ENCODE measurements at places on chromosomes 2 and 18.
A peak's percentile ranks its signal among the peaks of the same experiment; 100 is the strongest.

DNA sequence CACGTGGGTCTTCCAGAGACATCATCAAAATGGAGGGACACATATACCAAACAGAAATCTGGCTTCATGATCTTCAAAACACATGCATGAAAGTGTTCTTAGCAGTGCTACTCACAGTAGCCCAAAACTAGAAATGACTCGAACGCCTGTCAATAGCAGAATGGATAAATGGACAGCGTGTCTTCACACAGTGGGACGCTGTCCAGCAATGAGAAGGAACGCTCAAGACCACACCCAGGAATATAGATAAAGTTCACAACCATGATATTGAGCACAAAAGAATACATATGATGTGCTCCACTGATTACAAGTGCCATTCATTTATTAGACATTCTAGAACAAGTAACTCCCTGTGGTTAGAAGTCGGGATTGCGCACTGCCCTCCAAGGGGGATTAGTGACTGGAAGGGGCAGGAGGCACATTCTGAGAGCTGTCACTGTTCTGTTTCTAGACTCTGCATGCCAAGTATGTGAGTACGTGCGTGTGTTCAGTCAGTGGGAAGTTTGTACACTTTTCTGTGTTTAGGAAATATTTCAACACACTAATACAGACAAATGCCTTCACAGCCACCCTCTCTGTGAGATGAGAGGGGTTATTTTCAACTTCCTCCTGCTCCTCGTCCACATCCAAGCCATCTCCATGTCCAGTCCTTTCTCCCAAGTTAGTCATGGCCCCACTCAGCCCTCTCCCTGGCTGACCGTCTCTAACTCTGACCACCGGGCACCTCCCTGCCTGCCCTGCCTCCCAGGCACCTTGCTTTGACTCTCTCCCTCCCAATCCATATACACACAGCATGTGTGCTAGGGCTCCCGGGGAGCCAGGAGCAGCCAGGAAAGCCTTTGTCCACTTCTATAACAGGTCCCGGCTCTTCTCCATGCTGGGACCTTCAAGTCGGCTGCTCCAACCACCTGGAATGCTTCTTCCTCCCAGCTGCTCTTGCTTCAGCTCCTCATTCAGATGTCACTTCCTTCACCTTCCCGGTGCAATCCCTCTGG is 26.9 kb upstream of the TNS1 start:
- DNase-seq, result no peak
- no peaks in the 10 kb centered on the region for H3K27me3 ChIP-seq
- H3K4me3 ChIP-seq, result no peak overlapping the region
- peaks cover 3% of the 10 kb centered on the region for H3K4me1 ChIP-seq
- H3K27ac ChIP-seq, result no peak overlapping the region
- H3K36me3 ChIP-seq, result no peaks in the 10 kb centered on the region

GRCh38 chr2:16238001-16238761 is 297.8 kb downstream of the MYCN start:
- H3K36me3 ChIP-seq, result no peaks in the 10 kb centered on the region
- H3K27ac ChIP-seq, result no peak overlapping the region
- no peak for DNase-seq
- H3K4me1 ChIP-seq, result no peaks in the 10 kb centered on the region

- DNase-seq, result no peak
- no peak overlapping the region for H3K27ac ChIP-seq
- H3K36me3 ChIP-seq, result no peaks in the 10 kb centered on the region
- no peak overlapping the region for H3K4me3 ChIP-seq
- H3K4me1 ChIP-seq, result no peaks in the 10 kb centered on the region
These were observed 234.1 kb downstream of the GLI2 start for GRCh38 chr2:120969613-120970355.

DNA sequence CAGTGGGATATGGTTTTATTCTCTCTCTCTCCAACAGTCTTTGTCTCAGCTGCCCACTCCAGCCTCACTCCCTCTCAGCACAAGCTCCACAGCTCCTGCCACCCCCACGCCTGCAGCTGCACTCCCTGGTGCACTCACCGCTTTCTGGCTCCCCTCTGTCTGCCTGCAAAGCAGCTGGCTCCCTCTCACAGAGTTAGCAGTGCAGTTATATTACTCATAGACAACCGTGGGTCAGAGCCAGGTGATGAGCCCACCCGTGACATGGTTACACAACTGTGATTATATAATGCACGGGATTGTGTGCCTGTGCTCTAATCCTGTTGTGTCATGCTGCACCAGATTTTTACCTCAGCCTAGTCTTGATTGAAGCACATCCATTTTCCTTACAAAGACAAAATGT is 276.9 kb upstream of the CHAC2 start:
- H3K27me3 ChIP-seq, result no peaks in the 10 kb centered on the region
- DNase-seq, result no peak
- no peak overlapping the region for H3K4me3 ChIP-seq
- no peaks in the 10 kb centered on the region for H3K4me1 ChIP-seq
- no peaks in the 10 kb centered on the region for H3K36me3 ChIP-seq

GRCh38 chr2:181646415-181646987 is 10.4 kb downstream of the CERKL start:
- no peak for DNase-seq
- no peak overlapping the region for H3K4me3 ChIP-seq
- H3K36me3 ChIP-seq, result no peaks in the 10 kb centered on the region
- H3K27me3 ChIP-seq, result no peaks in the 10 kb centered on the region
- H3K4me1 ChIP-seq, result no peaks in the 10 kb centered on the region

DNA sequence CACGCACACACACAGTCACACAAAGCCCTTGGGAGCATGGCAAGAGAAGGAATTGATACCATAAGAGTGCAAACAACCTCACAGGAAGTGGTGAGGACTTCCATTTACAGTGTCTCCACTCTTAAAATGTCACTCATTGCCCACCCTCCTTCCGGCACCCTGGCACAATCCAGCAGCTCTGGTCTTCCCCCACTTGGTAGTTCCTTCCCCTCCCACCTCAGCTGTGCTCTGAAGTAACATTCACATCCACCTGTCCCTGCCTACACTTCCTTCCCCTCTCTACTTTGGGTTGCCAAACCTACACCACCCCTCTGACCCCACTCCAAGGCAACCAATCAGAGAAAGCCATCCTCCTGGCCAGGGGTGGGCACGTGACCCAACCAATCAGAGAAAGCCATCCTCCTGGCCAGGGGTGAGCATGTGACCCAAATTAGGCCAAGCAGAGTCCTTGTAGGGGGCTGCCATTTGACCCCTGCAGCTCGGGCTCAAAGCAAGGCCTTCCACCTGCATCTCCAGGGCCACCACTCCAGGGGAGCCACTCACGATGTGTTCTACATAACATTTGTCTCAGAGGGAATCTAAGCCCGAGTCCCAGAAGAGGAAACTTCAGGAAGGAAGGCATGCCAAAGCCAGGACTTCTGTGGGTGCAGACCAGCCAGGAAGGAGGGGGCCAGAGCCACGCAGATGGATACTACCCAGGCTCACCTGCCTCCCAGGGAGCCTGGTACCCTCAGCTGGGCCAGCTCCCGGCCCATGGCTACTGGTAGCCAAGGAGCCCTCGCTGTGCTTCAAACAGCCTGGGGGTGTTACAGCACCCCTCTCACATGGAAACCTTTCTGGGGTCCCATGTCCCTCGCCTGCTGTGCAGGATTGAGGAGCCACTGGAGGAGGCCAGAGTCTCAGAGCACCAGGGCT is 21.2 kb downstream of the CYP26B1 start:
- H3K27ac ChIP-seq, result no peak overlapping the region
- H3K27me3 ChIP-seq, result no peaks in the 10 kb centered on the region
- no peak overlapping the region for H3K4me3 ChIP-seq
- H3K4me1 ChIP-seq, result no peaks in the 10 kb centered on the region

DNA sequence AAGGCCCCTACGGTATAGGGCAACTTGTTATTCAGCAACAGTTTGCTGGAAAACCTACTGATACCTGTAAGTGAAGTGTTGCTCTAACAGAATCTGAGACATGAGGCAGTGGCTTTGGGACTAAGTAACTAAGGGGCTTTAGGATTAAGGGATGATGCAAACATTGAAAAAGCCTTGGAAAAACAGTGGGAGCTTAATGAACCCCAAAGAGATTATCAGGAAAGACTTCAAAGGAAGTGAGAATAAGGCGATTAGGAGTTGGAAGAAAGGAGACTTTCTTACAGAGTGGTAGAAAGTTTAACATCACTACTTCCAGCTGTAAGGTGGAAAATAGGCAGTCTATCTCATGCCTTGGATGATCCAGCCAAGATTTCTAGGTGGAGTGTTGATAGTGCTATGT is 158.2 kb upstream of the TRIB2 start:
- H3K4me1 ChIP-seq, result peaks cover 4% of the 10 kb centered on the region
- no peak for DNase-seq
- H3K4me3 ChIP-seq, result no peak overlapping the region
- no peaks in the 10 kb centered on the region for H3K36me3 ChIP-seq
- no peak overlapping the region for H3K27ac ChIP-seq

DNA sequence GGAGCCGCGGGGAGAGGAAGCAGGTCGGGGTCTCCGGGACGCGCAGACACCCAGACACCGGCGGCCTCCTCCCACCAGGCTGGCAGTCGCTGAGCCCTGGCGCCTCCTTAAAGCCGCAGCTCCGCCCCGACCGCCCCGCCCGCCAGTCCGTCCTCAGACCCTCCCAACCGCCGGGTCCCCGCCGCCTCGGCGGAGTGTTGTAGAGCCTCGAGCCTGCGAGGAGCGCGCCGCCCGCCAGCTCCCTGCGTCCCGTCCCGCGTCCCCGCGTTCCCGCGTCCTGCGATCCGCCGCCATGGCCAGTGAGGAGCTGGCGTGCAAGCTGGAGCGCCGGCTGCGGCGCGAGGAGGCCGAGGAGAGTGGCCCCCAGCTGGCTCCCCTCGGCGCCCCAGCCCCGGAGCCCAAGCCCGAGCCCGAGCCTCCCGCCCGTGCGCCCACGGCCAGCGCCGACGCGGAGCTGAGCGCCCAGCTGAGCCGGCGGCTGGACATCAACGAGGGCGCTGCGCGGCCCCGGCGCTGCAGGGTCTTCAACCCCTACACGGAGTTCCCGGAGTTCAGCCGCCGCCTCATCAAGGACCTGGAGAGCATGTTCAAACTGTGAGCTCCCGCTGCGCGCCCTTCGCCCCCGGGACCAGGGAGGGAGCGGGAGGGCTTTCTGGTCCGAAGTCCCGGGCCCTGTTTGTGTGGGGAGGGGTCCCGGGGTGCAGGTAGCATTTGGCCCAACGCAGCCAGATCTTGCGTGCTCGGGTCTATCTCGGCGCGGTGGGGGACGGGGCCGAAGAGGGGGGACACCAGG is at the start of gene EFHD1:
TSS of gene EFHD1 (plus strand) at position 192 of the 793 bp plus-strand sequence. CDS start at position 293, 101 bp downstream.
- no peaks in the 10 kb centered on the region for H3K36me3 ChIP-seq
- peaks cover 15% of the 10 kb centered on the region for H3K4me1 ChIP-seq
- DNase-seq, result no peak
- H3K27me3 ChIP-seq, result no peaks in the 10 kb centered on the region
- H3K4me3 ChIP-seq, result peak within 1 kb of the TSS; percentile 51

DNA sequence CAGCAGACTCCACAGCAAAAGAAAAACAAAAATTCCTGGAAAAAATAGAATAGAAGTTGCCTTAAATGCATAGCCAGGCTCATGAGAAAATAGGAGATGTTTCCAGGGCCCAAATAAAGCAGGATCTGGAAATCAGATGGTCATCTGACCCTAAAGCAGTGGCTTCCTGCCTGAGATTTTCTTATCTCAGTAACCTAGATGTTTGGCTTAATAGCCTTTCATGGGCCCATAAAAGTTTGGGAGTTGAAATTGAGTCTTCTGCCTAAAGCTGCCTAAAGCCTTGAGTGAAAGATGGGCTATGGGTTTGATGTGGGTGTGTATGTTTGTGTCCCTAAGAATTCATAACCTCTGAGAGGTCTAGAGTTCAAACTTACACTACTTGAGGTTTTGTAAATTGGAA is 149.1 kb downstream of the ANTXR1 start:
- peaks cover 17% of the 10 kb centered on the region for H3K4me1 ChIP-seq
- H3K27ac ChIP-seq, result no peak overlapping the region
- H3K4me3 ChIP-seq, result no peak overlapping the region
- no peak for DNase-seq
- no peaks in the 10 kb centered on the region for H3K27me3 ChIP-seq

GRCh38 chr2:224931956-224932355 is 110.3 kb downstream of the DOCK10 start:
- no peaks in the 10 kb centered on the region for H3K4me1 ChIP-seq
- no peaks in the 10 kb centered on the region for H3K27me3 ChIP-seq
- H3K27ac ChIP-seq, result no peak overlapping the region
- DNase-seq, result no peak

- peaks cover 13% of the 10 kb centered on the region for H3K27me3 ChIP-seq
- no peak overlapping the region for H3K27ac ChIP-seq
- DNase-seq, result no peak
These were observed 3.8 kb upstream of the ATP6V1C2 start for GRCh38 chr2:10717628-10718027.

DNA sequence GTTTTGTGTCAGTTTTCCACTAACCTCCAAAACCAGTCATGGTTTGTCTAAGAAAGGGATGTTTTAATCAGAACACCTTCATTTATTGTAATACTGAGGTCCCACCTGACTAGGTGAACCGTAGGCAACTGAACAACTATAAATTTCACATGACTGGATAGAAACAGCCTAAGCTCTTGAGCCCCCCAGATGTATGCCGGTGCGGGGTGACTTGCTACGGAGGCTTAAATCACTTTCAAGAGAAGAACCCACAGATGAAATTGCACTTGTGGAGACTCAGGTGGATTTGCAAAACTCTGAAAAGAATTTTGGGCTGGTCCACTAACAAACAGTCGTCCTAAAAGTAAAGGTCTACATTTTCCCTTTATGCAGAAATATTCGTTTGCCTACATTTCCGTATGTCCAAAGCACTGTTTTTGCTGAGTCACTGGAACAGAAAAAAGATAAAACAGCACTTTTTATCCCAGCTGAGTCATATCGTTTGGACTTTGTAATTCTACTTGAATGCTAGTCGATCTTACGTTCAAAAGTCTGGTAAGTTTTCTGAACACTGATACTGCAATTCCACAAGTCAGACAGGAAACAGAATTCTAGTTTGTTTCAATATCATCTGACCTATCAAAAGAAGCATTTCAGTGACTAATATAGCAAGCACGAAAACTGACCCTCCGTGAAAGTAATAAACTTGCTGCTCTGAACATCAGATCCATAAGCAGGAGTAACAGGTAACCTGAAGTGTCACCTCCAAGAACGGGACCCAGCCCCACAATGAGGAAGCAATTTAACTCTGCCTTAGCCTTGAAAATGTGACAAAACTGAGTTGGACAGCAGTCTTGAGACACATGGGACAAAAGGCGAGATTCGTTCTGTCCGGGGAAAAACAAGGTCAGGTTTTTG is 18.1 kb downstream of the ZNF516 start:
- H3K27ac ChIP-seq, result peak overlapping the region; percentile 72
- H3K4me1 ChIP-seq, result peaks cover 24% of the 10 kb centered on the region
- H3K27me3 ChIP-seq, result no peaks in the 10 kb centered on the region
- no peak for DNase-seq
- H3K36me3 ChIP-seq, result no peaks in the 10 kb centered on the region

GRCh38 chr18:66211749-66212148 is 392.1 kb downstream of the CDH19 start:
- H3K27ac ChIP-seq, result no peak overlapping the region
- no peak overlapping the region for H3K4me3 ChIP-seq
- no peaks in the 10 kb centered on the region for H3K4me1 ChIP-seq
- no peaks in the 10 kb centered on the region for H3K36me3 ChIP-seq

DNA sequence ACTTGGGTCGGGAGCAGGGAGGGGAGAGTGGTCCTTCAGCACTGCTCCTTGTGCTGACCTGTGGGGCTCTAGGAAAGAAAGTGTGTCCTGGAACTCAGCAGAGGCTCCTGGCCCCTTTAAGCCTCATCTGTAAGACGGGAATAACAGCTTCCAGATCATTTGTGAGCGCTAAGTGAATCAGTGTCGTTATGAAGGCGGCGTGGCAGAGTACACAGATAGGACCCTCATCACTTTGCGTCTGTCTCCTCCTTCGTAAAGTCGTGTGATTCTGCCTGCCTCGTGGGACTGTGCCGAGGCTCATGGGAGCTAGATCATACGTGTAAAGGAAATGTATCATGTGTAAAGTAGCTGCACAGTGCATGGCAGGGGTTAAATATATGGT is 18.6 kb downstream of the COLEC11 start:
- H3K4me1 ChIP-seq, result no peaks in the 10 kb centered on the region
- no peak overlapping the region for H3K4me3 ChIP-seq
- no peaks in the 10 kb centered on the region for H3K36me3 ChIP-seq
